ENCODE measurements at places on chromosomes 2 and 18.
A peak's percentile ranks its signal among the peaks of the same experiment; 100 is the strongest.

- no peak for DNase-seq
Observed at GRCh38 chr2:239457586-239458445, 57.0 kb upstream of the HDAC4 start.

DNA sequence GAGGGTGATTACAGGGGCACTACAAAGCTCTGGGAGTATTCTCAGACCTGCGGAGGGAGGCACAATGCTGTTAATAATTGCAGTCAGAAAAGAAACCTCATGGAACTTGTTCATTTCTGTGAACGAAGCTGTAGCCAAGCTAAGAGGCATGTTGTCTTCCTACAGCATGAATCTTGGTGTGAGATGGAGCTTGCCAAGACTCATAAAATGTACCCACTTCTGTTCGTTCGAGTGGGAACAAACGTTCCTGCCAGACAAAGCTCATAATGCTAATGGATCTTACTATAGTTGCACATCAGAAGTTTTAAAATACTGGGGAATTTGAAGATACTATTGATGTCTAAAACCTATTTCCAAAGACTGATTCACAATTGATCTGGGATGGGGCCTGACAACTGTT, 489.1 kb downstream of the ZEB2 start:
- DNase-seq: no peak

DNA sequence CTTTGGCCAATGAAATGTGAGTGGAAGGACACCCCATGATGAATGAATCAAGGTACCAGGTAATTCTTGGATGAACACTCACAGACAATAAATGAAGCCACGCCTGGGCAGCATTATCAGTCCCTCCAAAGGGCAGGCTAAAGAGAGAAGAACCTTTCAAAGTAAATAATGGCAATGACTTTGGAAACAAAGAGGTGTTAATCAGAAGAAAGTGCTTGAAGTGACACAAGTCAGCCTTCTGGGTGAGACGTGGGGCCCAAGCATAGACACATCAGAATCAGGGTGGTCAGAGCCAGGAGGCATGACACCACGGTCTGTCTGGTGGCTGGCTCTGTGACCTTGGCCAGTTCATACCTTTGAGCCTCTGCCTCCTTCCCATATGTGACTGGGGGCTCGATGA, 103.3 kb downstream of the POLR1A start:
- no peak for DNase-seq

GRCh38 chr2:223055836-223056235, 3.8 kb downstream of the KCNE4 start:
- DNase-seq: no peak

DNA sequence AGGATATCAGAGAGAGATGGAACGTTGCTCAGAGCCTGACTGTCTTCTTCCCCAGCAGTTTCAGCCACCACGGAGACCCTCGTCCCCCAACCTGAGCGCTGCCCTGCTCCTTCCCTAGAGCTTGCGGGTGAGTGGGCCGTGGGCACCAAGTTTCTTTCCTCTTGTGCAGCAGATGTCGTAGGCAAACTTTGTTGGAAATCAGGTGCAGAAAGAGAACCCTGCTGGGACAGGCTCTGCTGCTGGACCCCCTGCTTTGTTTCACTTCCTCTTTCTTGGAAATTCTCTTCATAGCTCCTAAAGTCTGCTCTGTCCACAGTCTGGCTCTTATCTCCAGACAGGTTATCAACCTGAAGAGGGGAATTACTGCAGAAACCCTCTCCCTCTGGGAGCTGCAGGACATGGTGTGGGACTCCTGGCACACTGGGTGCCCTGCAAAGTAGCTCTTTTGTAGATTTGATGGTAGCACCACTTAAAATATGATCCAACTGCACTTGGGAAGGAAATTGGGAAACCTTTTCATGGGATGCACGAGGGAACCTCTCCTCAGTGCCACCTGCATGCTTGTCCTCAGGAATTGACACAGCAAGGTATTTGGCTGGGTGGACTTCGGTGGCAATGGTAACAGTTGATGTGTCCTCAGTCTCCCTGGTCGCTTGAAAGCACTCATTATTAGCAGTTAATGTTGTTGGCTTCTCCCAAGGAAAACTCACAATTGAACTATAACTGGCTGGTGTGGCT, 92.2 kb downstream of the ALPK2 start:
- DNase-seq: peak; percentile 57

- DNase-seq: no peak
Observed at GRCh38 chr18:43661570-43661969, 384.3 kb upstream of the SYT4 start.

DNA sequence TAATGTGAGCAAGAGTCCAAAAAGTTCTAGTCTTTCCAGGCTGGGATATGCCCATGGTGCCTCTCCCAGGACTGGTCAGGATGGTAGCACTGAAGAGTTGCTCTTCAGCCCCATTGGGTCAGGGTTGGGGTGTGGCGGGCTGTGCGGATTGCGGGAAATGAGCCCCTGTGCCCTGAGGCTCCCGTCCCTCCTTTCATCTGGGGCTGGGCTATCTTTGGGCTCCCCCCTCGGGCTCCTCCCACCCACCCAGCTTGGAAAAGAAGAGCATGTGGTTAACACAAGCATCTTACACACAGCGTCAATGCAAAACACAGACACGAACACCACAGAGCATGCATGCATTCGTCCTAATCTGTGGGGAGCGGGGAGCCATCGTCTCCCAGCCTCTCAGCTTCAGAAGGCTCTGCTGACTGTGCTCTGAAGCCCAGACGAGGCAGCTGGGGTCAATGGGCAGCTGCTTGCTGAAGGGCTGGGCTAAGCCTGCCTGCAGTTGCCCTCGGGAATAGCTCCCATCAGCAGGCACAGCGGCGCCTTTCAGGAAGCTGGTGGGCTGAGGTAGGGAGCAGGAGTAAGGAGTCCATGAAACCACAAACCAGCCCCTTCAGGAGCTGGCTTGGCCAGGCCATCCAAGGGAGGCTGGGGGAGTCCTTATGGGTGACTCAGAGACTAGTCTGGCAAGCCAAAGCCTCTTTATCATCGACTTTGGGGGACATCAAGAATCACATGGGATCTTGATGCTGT, 112.9 kb downstream of the CLIP4 start:
- peak; percentile 14 for DNase-seq

- peak; percentile 86 for DNase-seq
Observed at GRCh38 chr2:151918308-151918707, 90.1 kb upstream of the ARL5A start.

DNA sequence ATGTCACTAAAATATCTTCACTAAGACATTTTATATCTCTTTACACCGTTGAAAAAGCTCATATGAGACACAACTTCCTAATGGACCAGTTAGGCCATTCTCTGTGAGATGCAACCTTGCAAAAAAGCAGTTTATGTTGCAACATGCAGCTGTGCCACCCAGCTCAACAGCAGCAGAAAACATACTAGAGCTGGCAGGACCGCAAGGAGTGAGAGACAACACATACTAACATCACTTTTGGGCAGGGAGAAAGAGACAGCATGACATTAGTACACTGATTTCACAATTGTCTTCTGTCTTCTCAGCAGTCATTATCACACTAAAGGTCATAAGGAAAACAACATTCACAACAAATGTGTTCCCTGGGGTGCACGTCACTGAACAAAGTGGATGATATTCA, 122.9 kb downstream of the EPB41L3 start:
- no peak for DNase-seq

GRCh38 chr2:224293976-224294375, 107.9 kb downstream of the FAM124B start:
- DNase-seq: no peak

DNA sequence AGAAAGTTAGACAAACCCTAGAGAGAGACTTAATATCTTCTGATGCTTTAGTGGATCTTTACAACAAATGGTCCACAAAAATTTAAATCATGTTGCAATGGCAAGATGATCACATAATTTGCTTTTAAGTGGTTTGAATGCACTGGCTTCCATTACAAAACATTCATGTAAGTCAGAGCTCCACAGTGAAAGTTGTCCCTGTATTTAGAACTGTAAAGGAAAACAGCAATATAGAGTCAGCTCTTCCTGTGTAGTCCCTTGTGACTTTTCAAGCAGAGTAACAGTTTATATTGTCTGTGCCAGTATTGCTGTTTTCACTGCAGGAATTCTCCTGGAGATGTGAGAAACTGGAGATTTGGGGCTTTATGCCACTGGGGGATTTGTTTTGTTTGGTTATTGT, 77.7 kb downstream of the MEIS1 start:
- no peak for DNase-seq

- no peak for DNase-seq
Observed at GRCh38 chr2:44936715-44937687, 4.5 kb upstream of the SIX3 start.

GRCh38 chr18:23171581-23172156, 36.4 kb downstream of the CABLES1 start:
- no peak for DNase-seq

DNA sequence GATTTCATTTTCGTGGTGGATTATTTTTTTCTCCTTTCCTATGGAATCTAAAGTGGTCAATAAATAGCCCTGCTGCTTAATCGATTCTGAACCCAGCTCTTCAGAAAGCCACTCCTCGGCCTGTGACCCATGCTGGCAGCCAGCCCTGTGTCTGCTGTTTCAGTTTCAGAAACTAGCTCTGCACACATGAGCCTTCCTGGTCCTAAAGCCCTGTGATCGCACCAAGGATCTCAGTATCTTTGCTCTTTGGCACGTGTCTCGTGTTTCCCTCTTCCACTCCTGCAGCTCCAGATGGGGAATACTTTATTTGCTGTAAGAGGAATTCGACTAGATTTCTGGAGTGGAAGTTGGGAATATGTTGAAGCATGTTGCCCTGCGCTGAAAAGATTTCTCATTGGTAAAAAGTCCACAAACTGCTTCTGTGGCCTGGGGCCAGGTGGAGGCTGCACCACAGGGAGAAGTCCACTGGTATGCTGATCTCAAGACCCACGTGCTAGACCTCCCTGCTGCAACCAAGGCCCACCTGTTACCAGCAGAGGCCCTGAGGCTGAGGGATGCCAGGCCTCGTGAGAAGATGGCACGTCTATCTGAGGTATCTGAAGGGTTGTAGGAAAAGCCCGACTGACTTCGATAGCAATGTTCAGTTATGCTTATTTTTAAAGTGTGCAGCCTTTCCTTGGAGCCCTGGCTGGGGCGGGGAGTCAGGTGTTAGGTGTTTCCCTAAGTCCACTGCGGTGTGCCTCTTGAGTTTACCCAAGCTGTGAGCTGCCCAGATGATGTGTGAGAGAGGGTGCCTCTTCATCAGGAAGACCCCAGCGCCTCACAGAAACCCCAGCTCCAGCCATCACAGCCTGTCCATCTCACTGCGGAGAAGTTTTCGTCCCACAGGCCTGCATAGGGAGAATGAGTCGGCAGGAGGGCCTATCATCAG, 33.6 kb upstream of the CELF4 start:
- no peak for DNase-seq

DNA sequence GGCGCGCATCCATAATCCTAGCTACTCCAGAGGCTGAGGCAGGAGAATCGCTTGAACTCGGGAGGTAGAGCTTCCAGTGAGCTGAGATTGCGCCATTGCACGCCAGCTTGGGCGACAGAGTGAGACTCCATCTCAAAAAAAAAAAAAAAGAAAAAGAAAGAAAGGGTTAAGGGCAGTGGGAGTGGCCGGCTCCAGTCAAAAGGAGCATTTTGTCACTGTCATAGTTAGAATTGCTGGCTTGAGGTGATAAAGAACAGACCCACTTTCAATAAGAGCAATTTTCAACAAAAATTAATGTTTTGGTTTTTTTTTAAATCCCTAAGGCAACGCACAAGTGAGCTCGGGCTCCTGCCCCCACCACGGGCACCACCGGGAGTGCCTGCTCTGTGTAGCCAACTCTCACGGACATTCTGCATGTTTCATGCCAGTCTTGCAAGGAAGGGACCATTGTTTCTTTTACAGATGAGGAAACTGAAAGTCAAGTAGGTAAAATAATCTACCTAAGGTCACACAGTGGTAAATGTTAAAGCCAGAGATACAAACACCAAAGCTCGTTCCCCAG, 8.5 kb downstream of the CIB4 start:
- DNase-seq: no peak

DNA sequence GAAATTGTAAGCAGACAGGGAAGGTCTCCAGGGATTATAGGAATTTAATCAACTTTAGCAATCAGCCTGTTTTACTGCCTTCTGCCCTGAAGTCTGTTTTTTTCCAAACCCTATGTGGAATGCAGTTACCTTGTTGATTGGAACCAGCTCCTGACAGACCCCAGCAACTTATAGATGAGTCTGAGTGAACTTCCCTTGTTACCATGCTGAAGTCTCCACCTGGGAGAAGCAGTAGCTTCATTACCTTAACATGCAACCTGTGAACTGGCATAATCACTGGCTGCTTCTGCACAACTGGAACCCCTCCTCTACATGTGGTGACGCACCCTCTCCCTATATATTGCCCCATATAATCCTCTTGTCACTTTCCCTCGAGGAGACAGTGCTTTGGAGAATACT, 226.3 kb upstream of the SPOPL start:
- DNase-seq: no peak

GRCh38 chr2:19810637-19811036, 91.1 kb downstream of the TTC32 start:
- DNase-seq: no peak

DNA sequence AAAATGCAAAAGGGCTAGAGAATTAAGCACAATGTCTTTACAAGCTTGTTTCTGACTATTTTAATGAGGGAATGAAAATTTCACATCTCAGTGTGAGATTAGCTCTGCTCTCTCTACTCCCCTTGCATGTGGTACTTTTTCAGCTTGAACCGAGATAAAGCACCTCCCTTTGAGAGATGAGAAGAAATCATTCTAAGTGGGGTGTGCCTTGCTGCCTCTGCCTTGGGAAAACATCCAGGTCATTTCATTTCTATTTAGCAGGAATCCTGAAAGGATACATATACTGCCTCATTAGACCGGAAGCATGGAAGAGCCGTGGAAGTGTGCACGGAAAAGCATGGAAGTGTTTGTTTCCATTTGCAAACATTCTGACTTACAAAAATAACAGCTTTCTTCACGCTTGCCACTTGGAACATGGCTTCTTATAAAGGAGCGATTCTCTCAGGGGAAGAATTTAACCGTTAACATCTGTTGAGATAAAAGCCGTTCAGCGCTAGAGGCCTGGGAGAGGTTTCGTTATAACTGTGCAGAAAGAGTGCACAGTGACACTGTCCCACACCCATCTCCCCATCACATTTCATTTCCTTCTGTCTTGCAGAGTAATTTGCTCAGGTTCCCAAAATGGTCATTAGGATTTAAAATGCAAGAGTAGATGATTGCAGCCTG, 16.7 kb downstream of the NOSTRIN start:
- DNase-seq: no peak

- no peak for DNase-seq
Observed at GRCh38 chr2:102233132-102233884, 46.5 kb downstream of the IL1RL2 start.

- DNase-seq: no peak
Observed at GRCh38 chr2:51624995-51625394, 593.1 kb upstream of the NRXN1 start.

- DNase-seq: peak; percentile 53
Observed at GRCh38 chr2:36562973-36563532, 34.9 kb downstream of the FEZ2 start.

DNA sequence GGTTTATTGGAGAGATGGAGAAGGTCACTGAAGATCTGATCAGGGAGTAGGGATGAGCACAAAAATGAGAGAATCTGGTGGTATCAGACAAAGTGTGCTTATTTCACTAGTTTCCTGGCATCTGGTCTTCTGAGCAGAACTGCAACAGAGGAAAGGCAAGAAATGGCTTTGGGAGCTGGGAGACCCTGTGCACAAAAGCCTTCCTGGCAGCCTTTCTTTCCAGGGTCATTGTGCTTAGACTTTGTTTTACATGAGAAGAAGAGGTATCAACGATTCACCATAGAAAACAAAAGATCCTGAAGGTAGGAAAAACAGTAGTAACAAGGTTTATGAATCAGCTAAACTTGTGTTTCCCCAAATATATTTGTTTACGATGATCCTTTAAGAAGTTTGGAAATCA, 162.9 kb downstream of the CNTNAP5 start:
- no peak for DNase-seq

Measured in suppressor macrophage treated with lipopolysaccharide for 1 hour (primary cell).